ENCODE measurements at places on chromosomes 12 and 14. TPM values are rescaled to one million over a fixed set of nuclear protein-coding genes. Genes with fewer than 3 reads are reported as not detected.

Gene STYK1
- 24.5 TPM for total RNA-seq

- H3K27ac ChIP-seq = no peak overlapping the region
- DNase-seq = no peak
- H3K4me1 ChIP-seq = no peaks in the 10 kb centered on the region
- H3K27me3 ChIP-seq = no peaks in the 10 kb centered on the region
- no peak overlapping the region for H3K4me3 ChIP-seq
These were observed 38.7 kb upstream of the NOVA1 start for GRCh38 chr14:26636561-26636960.

- DNase-seq = no peak
- no peaks in the 10 kb centered on the region for H3K27me3 ChIP-seq
- no peak overlapping the region for H3K27ac ChIP-seq
- no peaks in the 10 kb centered on the region for H3K4me1 ChIP-seq
These were observed 62.2 kb downstream of the PRMT8 start for GRCh38 chr12:3553221-3553620.

GRCh38 chr12:131151558-131152345 lies 198.0 kb downstream of the ADGRD1 start:
- H3K27ac ChIP-seq = no peak overlapping the region
- H3K4me3 ChIP-seq = no peak overlapping the region
- no peaks in the 10 kb centered on the region for H3K36me3 ChIP-seq
- no peak for DNase-seq

DNA sequence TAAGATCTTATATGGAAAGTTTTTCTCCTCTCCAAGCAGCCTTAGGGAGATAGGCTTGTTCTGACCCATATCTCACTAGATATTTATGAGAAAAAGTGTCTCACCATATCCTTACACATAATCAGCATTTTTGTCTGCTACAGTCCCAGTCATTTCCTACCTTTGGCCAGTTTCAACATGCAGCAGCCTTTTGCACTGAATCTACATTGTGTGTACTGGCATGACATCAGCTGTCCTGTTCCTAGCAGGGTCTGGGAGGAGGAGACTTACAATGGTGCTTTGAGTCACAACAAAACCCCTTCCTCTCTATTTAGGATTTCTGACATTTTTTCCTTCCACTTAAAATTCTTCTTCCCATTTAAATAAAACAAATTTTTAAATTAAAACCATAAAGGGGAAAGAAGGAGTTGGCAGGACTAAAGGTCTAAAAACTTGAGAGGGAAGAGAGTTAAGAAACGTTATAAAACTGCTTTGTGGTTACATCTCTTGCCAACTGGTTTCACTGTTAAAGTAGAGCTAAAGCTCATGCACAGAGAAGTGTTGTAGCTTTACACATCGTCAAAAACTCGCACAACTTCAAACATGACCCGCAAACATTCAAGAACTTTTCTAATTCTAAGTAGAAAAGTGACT lies 53.3 kb upstream of the CERS5 start:
- no peaks in the 10 kb centered on the region for H3K36me3 ChIP-seq
- peak overlapping the region; percentile 45 for H3K27ac ChIP-seq
- no peaks in the 10 kb centered on the region for H3K4me1 ChIP-seq

DNA sequence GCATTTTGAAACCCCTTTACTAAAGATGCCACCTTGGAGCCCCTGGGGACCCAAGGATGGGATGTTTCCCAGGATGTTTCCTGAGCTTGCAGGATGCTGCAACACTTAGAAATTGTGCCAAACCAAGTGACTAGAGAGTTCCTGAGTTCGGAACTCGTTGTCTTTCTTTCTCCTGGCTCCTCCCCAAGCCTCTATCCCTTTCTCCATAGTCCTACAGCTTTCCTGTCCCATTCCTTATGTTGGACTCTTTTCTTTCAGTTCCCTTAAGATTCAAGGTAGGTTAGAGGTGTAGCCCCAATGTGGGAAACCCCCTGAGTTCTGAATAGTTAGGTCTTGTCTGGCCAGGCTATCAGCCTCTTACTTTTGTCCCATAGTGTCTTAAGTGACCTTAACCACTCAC lies 1.4 kb upstream of the KIF5A start:
- peaks cover 5% of the 10 kb centered on the region for H3K27me3 ChIP-seq
- no peak for DNase-seq
- H3K4me3 ChIP-seq = no peak overlapping the region
- no peaks in the 10 kb centered on the region for H3K36me3 ChIP-seq
- peaks cover 8% of the 10 kb centered on the region for H3K4me1 ChIP-seq
- H3K27ac ChIP-seq = no peak overlapping the region

Gene PRKCH
- total RNA-seq = 11.5 TPM

GRCh38 chr14:76498976-76499375 lies 123.0 kb downstream of the ESRRB start:
- no peak overlapping the region for H3K27ac ChIP-seq
- no peaks in the 10 kb centered on the region for H3K4me1 ChIP-seq
- no peak overlapping the region for H3K4me3 ChIP-seq
- no peak for DNase-seq
- H3K27me3 ChIP-seq = no peaks in the 10 kb centered on the region
- H3K36me3 ChIP-seq = no peaks in the 10 kb centered on the region

DNA sequence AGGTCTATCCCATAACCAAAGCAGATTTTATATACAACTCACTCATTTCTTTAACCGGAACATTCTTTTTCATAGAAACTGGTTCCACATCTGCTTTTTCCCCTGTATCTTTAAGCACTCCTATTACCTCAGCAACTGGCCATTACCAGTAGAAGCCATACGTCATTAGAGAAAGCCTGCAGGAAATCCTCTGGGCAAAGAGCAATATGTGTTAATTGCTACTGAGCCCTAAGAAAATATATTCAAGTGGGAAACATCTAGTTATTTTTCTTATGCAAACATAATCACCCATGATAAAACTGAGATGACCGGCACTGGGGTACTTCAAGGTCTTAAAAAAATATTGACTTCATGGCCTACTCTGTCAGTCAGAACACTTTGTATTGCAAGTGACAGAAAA lies 28.2 kb upstream of the CPSF6 start:
- DNase-seq = no peak
- H3K27ac ChIP-seq = no peak overlapping the region
- H3K4me3 ChIP-seq = no peak overlapping the region
- no peaks in the 10 kb centered on the region for H3K4me1 ChIP-seq

Gene RERG
- 5.3 TPM for total RNA-seq

GRCh38 chr14:59969319-59969718 lies 49.4 kb downstream of the LRRC9 start:
- H3K27me3 ChIP-seq = no peaks in the 10 kb centered on the region
- no peak for DNase-seq
- H3K27ac ChIP-seq = no peak overlapping the region

DNA sequence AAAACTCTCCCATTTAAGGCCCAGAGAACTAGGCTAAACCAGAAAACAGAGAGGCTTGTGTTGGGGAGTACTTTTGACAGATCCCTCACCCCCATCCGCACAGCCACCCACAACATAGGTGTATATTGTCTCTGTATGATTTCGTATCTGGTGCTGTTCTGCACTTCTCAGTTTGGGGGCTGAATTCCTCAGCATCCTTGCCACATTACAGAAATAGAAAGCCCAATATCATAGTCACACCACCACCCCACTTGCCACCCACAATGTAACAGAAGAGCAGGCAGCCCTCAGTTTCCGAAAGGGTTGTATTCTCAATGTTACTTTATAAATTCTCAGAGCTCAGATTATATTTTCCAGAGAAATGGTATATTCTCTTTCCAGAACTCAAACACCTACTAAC lies 950.9 kb downstream of the DIO2 start:
- no peaks in the 10 kb centered on the region for H3K4me1 ChIP-seq
- no peaks in the 10 kb centered on the region for H3K27me3 ChIP-seq
- no peaks in the 10 kb centered on the region for H3K36me3 ChIP-seq
- DNase-seq = no peak
- no peak overlapping the region for H3K4me3 ChIP-seq

DNA sequence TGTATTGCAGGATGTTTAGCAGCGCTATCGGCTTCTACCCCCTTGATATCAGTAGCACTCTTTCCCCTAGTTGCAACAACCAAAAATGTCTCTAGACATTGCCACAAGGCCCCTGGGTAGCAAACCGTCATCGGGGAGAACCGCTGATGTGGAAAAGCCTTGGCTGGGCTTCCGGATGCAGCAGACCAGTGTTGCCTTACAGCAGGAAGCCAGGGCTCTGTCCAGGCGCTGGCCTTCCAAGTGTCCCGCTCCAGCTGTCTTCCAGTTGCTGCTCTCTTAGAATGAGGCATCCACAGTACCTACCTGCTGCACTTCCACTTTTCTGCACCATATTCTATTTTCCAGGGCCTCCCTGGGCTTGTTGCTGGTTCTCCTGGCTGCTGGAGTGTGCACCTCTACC lies 22.6 kb upstream of the SLC10A1 start:
- no peaks in the 10 kb centered on the region for H3K4me1 ChIP-seq
- no peaks in the 10 kb centered on the region for H3K36me3 ChIP-seq
- H3K27ac ChIP-seq = no peak overlapping the region
- DNase-seq = no peak
- H3K27me3 ChIP-seq = no peaks in the 10 kb centered on the region
- no peak overlapping the region for H3K4me3 ChIP-seq

- peaks cover 13% of the 10 kb centered on the region for H3K4me1 ChIP-seq
- no peak overlapping the region for H3K4me3 ChIP-seq
- no peaks in the 10 kb centered on the region for H3K36me3 ChIP-seq
- H3K27ac ChIP-seq = no peak overlapping the region
- no peak for DNase-seq
- H3K27me3 ChIP-seq = no peaks in the 10 kb centered on the region
These were observed 66.6 kb downstream of the CLMN start for GRCh38 chr14:95253039-95253630.

Gene ATXN3
- 21.8 TPM for total RNA-seq

Gene CAPS2
- 1.5 TPM for total RNA-seq

GRCh38 chr14:101626331-101626730 lies 65.0 kb downstream of the DIO3 start:
- no peak for DNase-seq
- H3K36me3 ChIP-seq = no peaks in the 10 kb centered on the region
- H3K4me1 ChIP-seq = peaks cover 8% of the 10 kb centered on the region

DNA sequence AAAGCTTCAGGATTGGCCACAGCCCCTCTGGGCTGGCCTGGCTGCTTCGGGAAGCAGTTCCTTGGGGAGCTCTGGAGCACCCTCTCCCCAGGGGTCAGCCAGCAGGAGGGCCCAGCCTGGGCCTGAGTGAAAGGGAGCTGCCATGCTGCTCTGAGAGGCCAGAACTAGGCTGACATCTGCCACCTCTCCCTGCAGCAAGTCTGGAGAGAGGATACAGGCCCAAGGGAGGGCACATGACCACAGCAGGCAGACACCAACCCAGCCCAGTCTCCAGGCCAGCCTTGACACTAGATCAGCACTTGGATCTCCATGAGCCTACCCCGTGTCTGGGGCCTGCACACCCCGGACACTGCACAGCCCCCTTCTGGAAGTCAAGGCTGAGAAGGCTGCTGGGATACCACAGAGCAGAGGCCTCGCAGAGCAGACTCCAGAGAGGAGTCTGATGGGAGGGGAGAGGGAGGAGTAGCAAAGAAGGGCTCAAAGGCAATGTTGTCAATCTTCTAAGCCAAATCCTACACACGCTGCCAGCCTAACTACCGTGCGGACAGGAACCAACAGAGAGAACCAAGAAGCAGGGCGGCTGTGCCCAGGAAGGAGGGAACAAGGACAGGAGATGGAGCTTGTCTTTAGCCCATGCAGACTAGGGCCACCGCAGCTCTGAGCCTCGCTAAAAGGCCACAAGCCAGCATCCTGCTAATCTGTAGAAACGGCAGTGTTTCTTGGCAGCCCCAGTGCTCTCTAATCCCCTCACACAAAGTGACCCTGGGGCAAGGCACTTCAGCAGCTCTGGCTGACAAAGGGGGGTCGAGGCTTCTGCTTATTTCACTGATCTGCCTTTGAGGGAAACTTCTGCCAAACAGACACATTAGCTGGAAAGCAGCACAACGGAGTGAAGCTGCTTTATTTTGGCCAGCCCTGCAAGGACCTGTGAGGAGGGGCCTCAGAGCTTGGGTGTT lies 12.9 kb downstream of the COL2A1 start:
- H3K27me3 ChIP-seq = no peaks in the 10 kb centered on the region
- no peak overlapping the region for H3K4me3 ChIP-seq
- H3K36me3 ChIP-seq = no peaks in the 10 kb centered on the region
- H3K4me1 ChIP-seq = no peaks in the 10 kb centered on the region
- H3K27ac ChIP-seq = no peak overlapping the region

DNA sequence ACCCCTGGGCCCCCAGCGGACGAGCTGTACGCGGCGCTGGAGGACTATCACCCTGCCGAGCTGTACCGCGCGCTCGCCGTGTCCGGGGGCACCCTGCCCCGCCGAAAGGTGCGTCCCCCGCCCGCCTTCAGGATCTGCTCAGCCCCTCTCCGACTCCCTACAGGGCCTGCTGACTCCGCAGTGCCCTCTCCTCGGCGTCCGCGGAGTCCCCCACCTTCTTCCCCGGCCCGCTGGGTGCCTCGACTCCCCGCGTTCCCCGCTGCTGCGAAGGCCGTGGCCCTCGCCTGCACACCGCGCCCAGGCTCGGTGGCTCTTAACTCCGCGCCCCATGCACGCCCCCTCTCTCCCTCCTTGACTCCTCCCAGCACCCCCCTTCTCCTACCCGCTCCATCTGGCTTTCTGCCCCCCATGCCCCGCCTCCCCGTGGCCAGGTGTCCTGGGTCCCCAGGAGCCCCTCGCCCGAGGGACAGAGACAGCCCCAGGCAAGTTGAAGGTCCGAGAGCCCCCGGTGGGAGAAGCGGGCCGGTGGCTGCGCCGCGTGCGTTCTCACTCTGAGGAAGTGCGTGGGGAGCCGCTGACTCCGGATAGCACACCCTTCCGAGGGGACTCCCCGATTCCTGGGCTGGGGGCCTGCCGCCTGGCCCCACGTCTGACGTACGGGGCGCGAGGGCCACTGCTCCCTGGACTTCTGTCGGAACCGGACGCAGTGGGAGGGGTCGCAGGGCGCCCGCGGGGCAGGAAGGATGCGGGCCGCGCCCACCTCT lies 594 bp downstream of the TAMALIN start:
- H3K27ac ChIP-seq = peak overlapping the region; percentile 69
- DNase-seq = no peak

Gene ZDHHC22
- total RNA-seq = 0.07 TPM

GRCh38 chr14:26626256-26626655 lies 28.4 kb upstream of the NOVA1 start:
- no peaks in the 10 kb centered on the region for H3K27me3 ChIP-seq
- no peaks in the 10 kb centered on the region for H3K36me3 ChIP-seq
- H3K4me3 ChIP-seq = no peak overlapping the region
- H3K27ac ChIP-seq = no peak overlapping the region
- no peaks in the 10 kb centered on the region for H3K4me1 ChIP-seq

Gene GDF3
- total RNA-seq = not detected

Gene ESPL1
- total RNA-seq = 34.6 TPM

Measured in colonic mucosa (tissue), 4 donors.